ENCODE measurements at places on chromosomes 7 and 10.
A peak's percentile ranks its signal among the peaks of the same experiment; 100 is the strongest.

- DNase-seq, result no peak
Observed at GRCh38 chr7:121595758-121596696, 199.9 kb upstream of the FAM3C start.

GRCh38 chr7:30698481-30698880, 16.2 kb upstream of the CRHR2 start:
- DNase-seq, result no peak

- DNase-seq, result no peak
Observed at GRCh38 chr10:124722798-124723783, 21.1 kb downstream of the FAM53B start.

DNA sequence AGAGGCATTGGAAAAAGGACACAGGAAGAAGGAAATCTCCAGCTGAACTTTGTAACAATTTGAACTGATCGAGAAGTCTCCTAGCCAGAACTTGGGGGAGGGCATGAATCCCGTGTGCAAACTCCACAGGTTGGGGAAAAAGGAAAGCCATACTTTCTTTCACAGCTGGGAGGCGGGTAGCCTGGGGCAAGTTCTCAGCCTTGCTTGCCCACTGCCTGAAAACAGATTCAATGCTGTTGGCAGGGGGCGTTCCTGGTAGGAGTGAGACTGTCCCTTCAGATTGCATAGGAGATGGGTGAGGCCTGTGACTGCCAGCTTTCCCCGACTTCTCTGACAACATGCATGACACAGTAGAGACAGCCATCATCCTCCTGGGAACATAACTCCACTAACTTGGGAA, 289.1 kb upstream of the PHF14 start:
- no peak for DNase-seq

- no peak for DNase-seq
Observed at GRCh38 chr7:91293840-91294239, 29.6 kb downstream of the FZD1 start.

- no peak for DNase-seq
Observed at GRCh38 chr7:24123076-24123475, 160.9 kb upstream of the NPY start.

- peak; percentile 80 for DNase-seq
Observed at GRCh38 chr10:71569775-71570588, 149.6 kb downstream of the C10orf105 start.

DNA sequence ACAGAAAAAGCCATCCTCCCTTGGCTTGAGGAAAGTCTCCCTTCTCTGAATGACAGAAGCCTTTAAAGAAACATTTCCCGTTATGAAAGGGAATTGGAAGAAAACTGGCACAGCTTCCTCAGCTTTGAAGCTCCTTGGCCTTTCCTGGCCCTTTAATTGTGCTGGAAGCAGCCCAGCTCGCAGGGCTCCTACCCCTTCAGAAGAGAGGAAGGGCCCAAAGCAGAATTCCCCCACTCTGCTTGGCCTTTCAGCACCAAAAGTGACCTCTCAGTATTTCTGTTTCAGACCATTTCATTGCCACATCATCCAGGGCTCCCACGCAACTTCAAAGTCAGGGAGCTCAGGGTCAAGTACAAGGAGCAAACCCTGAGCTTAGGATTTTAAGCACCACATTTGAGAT, 4.2 kb downstream of the AFAP1L2 start:
- DNase-seq, result no peak

DNA sequence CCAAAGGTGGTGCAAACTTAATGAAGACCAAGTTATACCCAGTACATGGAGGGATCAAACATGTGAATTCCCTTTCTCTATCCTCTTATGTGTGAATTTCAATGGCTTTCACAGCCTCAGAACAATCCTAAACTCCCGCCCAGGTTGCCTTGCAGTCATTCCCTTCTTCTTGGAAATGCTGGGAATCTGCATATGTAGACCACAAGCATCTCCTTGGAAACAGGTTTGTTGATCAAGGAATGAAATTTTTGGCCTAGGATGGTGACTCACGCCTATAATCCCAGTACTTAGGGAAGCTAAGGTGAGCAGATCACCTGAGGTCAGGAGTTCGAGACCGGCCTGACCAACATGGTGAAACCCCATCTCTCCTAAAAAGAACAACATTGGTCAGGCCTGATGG, 77.8 kb upstream of the ABI1 start:
- no peak for DNase-seq

DNA sequence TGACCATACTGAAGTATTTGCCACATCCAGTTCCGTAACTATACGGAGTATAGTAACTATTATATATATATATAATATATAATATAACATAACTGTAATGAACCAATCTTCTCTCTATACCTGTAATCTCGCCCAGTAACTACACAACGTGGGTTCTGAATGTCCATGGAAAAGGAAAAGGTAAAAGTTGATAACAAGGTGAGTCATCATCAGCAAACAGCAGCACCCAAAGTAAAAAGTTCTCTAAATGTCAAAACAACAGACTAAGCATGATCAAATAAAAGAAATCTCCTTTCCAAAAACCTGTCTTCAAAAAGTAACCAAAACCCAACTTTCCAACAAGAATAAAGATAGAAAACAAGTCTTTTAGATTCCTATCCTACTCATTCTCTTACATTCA, 42.8 kb downstream of the ELAPOR2 start:
- no peak for DNase-seq

Measured in activated T-cell treated with anti-CD3 and anti-CD28 coated beads for 4 hours (primary cell).